ELF-1 (cell line): ENCODE measurements at places on chromosomes 11 and 22.
A peak's percentile ranks its signal among the peaks of the same experiment; 100 is the strongest.

GRCh38 chr22:36465232-36466021 is 16.0 kb downstream of the TXN2 start:
- no peak for DNase-seq

DNA sequence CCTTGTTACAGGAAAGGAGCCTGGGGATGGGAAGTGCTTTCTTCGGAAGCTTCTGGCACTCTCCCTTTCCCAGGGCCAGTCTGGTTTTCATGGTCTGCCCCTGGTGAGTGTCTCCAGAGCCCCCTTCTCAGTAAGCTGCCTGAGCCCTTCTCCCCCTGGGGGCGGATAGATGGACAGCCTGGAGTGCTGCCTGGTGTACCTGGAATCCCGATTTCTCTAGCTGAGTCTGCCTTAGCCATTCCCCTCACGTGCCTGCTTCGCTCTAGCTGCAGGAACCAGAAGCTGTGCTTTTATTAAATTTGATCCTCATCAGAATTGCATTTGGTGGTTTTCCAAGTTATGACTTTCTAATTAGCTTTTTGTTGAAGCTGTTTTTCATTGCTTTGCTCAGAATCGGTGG is 152.9 kb upstream of the NAV2 start:
- DNase-seq = peak; percentile 79

DNA sequence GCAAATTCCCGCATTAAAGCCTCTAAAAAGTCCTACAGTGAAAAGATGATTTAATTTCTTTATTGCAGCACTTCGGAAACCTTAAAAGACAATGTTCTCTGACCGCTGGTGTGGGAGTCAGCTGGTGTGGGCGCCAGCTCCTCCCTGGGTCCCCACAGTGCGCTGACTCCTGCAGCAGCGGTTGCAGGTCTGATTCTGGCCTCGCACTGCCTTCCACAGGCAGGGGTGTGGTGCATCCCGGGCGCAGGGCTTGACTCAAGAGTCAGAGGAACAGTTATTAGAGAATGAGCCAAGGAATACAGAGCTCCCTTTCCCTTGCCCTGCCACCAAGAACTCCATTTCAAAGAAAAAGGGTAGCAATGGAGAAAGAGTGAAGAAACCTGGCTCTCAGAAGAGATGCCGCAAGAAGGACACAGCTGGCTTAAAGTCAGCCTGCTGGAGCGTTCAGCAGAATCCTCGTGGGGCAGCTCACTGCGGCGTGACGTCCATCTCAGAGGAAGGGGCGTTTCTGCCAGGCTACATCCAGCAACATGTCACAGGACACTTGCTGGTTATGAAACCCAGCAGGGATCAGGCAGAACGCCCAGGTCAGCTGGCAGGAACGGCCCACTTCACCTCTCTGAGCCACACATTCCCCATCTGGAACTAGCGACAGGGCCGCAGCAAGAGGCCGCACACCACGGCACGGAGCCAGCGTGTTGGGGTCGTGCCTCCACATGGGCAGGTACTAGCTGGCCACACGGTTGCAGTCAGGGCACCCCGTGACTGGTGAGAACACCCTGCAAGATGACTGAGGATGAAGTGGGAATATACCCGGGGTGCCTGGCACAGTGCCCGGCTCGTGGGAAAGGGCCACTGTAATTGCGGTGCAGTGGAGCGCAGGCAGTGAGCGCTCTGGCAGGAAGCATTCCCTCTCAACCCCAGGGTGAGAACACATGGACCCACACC is 18.1 kb upstream of the EFCAB6 start:
- DNase-seq = no peak

- no peak for DNase-seq
These were observed 57.1 kb downstream of the TRAF6 start for GRCh38 chr11:36452961-36453360.

DNA sequence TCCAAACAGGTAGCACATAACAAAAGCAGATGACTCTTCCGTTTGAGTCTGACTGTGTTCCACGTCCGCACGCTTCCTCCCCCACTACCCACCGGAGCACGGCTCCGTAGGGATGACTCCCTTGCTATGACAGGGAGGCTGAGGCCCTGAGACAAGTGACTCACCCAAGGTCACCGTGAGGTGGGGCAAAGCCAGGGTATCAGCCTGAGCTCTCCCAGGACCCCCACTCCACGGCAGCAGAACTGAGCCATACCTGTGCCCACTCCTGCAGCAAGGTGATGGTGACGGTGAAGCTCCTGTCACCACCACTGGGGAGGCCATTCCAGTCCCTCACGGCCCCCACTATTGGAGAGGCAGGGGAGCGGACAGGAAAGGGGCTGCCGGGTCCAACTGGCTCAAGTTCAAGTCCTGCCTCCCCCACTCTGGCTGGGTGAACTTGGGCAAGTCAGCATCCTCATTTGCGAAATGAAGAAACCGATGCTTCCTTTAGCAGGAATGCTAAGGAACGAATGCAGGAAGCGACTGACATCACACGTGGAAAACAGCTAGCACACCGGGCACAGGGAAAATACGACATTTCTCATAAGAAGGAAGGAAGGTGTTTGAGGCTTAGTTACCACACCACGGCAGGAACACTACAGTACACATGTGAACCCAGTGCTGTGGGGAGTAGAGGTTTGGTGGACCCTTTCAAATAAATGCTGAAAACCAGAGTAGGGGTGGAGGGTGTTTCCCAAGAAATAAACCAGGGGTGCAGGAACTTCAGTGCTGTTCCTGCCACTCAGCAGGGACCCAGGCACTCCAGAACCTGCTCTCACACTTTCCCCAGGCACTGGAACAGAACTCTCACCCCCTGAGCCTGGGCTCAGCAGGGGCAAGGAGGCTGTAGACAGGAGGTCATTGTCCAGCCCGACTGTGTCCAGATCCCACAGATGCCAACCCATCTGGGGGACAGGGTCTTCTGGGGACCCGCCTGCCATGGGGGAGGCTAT is 32.4 kb upstream of the CBX7 start:
- DNase-seq = no peak

- DNase-seq = peak; percentile 12
These were observed 953.4 kb downstream of the DLG2 start for GRCh38 chr11:84673753-84674152.

- no peak for DNase-seq
These were observed 6.8 kb downstream of the TSGA10IP start for GRCh38 chr11:65952052-65952521.
